ENCODE measurements at places on chromosomes 16 and 17.

- no peak for DNase-seq
Measured at GRCh38 chr16:65312071-65312470, 190.2 kb upstream of the CDH11 start.

DNA sequence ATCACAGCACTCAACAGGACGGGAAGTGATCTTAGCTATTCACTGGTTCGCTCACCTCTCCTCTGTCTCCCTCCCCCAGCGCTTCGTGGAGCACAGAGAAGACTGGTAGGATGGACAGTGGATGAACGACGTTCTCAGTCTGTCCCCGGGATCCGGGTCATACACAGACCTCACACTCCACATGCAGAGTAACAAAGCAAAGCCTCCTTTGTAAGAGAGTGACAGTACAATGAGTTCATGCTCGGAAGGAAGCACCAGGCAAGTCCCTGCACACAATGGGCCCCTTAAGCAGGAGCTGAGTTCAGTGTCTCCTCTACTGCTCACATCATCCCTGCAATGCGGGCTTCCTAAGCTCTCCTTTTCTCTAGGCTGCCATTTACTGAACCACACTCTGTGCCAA is 356.9 kb downstream of the C16orf95 start:
- no peak for DNase-seq

DNA sequence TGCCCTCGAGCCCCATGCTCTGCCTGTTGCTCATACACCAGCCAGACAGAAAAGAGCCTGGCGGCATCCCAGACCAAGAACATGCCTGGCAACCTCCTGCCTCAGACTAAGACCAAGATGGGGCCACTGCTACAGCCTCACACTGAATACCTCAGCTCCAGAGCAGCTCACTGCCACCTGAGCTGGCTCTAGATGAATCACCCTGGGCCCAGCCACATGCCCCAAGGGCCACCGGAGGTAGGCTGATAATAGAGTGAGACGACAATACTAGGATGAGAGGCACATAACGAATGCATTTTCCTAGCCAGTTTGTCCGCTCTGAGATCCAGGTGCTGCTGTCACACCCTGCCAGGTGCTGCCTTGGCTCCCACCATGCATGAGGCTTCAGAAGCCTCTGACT is 13.0 kb downstream of the PIP4K2B start:
- DNase-seq, result no peak

- DNase-seq, result no peak
Measured at GRCh38 chr17:49365667-49366066, 3.6 kb upstream of the ZNF652 start.

GRCh38 chr16:27746076-27746855 is 196.3 kb downstream of the KATNIP start:
- no peak for DNase-seq

- DNase-seq, result no peak
Measured at GRCh38 chr17:73947281-73947965, 256.1 kb upstream of the RPL38 start.

DNA sequence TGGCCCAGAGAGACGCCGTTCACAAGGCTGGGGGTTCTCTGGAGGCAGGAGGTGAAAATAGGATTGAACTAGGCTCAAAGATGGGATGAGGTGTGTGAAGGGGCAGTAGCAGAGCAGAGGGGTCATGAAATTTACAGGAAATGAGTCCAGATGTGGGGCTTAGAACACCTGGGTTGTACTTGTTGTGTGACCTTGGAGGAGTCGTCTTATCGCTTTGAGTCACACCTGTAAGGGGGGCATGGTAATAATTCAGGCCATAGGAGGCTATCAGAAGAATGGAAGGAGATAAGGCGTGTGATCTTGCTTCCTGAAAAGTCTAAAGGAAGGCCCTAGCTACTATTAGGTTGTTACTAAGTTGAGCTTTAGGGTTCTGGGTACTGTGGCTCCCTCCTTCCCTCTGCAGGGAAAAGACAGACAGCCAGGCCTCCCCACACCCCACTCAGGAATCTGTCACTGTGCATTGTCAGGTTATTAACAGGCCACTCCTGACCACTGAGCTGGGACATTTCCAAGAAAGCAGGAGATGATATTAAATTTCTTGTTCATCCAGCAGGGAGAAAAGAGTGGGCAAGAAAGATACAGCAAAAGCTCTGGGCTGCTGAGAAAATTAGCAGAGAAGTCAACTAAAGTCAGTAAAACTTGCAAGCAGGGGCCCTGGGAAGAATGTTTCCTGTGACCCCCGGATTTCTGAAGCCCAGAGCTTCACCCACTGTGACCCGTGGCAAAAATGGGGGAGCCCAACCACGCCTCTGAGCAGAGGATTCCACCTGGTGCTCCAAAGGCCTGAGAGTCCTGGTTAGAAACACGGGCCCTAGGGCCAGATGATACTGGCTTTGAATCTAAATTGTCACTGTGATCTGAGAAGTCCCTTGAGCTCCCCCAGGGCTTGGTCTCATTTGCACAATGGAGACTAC is 6.0 kb upstream of the CDC42EP4 start:
- no peak for DNase-seq

DNA sequence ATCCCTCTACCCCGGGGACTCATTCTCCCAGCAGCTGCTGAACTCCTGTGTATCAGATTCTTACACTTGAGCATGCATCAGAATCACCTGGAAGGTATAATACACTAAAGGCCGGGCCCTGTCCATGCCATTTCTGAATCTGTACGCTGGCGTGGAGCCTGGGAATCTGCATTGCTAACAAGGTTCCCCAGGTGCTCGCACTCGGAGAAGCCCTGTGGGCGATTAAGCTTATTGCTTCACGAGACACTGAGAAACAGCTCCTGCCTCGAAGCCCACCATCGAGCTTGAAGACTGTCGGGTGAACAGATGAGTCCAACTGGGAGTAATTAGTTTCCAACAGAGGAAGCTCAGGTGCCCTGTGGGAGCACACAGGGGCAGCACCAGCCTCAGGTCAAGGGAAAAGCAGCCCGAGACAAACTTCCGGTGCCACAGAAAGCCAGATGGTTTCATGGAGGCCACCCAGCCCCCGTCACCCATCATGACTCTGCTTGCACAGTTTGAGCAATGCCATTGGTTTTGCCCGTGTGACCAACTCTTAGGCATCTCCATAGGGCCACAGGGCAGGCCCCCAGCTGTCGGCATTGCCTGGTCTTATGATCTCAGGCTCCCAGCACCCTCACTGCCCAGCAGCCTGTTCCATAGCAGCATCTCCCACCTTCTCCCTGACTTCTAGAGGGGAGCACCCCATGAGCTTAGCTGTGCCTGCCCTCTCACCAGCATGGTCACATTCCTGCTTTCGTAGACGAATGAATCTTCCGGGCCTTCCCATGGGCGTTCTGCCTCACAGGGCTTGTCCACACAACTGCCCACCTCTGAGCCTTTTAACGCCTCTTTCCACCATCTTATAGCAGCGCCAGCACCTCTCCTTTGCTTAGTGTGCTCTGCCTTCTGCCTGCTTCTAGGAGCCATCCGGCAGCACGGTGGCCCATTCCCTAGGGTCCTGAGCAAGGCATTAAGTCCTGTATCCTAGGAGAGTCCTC is 10.9 kb downstream of the CTRB2 start:
- DNase-seq, result no peak

DNA sequence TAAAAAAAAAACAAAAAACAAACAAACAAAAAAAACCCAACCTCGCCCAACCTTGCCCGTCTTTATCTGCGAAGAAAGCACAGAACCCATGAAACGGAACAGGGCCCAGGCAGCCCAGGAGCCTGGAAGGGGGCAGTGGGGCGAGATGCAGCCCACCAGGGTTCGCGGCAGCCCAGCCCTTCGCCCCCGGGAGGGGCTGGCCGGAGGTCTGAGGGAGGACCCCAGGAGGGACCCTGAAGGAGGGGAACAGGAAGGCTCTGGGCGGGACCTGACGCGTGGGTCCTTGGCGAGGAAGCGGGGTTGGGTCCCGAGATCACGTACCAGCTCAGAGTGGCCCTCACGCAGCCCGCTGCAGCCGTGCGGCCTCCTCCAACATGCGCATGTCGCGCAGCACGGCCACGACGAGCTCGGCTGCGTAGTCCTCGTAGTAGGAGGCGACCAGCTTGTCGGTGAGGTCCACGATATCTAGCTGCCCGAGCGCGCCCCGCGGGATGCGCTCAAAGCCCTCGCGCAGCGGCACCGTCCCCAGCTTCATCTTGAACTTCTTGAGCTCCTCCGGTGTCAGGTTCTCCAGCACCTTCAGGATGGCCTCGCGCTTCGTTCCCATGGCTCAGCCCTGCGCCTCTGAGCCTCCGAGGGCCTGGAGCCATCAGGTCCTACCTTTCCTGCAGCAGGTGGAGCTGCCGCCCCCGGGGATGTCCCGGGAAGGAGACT is at the start of gene PYDC1:
Gene PYDC1 (minus strand): TSS at position 714 of the 714 bp plus-strand sequence. CDS start 107 bp downstream, at position 607.
- DNase-seq, result no peak

- DNase-seq, result no peak
Measured at GRCh38 chr16:23391381-23392222, 61.4 kb downstream of the COG7 start.

DNA sequence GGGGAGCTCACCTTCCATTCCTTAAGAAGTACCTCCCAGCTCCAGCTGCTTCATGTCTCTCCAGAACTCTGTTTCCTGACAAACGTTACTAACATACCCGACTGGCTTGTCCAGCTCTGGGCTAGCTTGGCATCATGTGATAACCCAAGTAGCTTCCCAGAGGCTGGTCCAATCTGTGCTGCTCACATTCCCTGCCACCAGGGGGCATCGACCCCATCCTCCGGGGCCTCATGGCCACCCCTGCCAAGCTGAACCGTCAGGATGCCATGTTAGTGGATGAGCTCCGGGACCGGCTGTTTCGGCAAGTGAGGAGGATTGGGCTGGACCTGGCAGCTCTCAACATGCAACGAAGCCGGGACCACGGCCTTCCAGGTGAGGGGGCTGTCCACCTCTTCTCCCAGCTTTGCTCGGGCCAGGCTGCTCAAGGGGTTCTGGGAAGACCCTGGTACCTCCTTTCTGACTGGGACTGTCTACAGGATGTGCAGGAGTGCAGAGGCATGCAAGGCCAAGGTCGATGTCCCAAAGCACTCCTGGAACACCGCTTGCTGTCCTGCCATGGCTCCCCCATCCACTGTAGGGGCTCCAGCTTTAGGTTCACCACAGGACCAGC is 7.6 kb downstream of the EPX start:
- no peak for DNase-seq

DNA sequence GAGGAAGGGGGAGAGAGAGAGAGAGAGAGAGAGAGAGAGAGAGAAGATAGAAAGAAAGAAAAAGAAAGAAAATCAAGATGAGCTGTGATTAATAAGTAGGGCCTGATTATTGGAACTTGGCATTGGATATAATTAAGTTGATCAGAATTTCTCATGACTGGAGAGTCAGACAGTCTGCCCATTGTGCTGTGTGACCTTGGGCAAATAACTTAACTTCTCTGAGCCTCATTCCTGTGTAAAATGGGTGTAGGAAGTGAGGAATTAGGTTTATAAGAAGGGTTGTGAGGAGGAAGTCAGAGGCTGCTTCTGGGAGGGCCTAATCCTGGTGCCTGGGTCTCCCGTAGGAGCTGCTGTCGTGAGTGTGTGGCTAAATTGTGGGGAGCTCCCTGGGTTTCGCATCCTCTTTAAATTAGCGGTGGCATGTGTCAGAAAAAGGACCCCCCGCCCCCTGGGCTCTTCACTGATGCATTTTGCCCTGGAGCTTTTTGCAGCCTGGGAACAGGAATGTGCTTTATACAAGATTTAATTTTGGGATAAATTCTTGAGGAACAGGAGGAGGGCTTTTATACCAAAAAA is 76.0 kb downstream of the CMIP start:
- DNase-seq, result no peak

DNA sequence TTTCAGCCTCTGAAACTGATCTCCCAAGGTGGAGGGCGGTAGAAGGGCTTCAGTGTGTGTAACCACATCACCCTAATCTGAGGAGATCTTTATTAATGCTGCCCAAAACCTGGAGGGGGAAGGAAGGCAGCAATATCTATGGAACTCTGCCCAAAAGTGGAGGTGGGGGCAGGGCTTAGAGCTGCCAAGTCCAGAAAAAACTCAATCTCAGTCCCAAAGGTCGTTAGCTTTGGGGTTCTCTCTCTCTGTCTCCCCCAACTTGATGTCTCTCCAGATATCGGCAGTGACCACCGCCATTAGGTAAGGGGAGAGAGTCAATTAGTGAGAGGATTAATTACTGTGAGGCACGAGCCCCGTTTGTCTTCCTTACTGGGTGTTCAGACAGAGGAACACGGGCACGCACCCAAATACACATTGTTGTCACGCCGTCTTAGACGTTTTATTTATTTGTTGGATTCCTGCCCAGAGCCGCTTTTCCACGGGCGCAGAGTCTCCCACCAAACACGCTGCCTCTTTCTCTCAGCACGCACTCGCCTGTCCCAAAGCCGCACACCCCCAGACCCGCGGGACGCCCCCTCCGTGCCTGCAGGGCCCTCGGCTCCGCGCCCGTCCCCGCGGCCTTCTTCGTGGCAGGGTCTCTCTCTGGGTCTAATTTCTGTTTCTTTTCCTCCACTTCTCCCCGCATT is 5.4 kb upstream of the LHX1 start:
- no peak for DNase-seq

DNA sequence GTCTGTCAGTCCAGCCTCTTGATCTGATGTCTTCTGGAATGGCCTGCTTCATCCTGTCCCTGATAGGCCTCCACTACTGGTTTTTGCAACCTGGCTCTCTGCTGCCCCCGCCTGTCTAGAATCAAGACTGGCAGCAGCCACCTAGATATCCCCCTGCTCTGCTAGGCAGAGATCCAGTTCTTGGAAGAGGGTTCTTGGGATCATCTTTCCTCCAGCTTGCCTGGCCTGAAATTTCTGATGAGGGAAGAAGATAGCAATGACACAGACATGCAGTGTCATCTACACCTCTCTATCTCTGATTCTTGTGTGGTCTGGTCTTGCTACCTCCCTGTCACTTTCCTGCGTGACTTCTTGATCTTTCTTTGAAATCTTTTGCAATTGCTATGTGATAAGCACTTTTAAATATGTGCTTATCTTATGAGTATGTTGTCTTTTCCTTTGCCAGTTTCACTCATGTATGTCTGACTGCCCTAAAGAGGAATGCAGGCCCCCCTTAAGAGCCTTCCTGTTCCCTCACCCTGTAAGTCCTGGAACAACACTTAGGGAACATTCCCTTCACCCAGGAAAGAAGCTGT is 20.3 kb upstream of the NFATC3 start:
- DNase-seq, result no peak

GRCh38 chr17:42695500-42695899 is 13.2 kb downstream of the CNTNAP1 start:
- no peak for DNase-seq

GRCh38 chr17:17836818-17837379 is at the start of gene SREBF1:
SREBF1 (minus strand) TSS chr17:17836986; CDS start chr17:17836817, 169 bp downstream.
- DNase-seq, result no peak

- no peak for DNase-seq
Measured at GRCh38 chr16:50393858-50394802, 25.3 kb upstream of the BRD7 start.

GRCh38 chr17:1398028-1398427 is 2.0 kb downstream of the YWHAE start:
- no peak for DNase-seq

Measured in skeletal muscle cell (primary cell).